ENCODE measurements at places on chromosomes 1 and 21. TPM values are rescaled to one million over a fixed set of nuclear protein-coding genes. Genes with fewer than 3 reads are reported as not detected.
A peak's percentile ranks its signal among the peaks of the same experiment; 100 is the strongest.

DNA sequence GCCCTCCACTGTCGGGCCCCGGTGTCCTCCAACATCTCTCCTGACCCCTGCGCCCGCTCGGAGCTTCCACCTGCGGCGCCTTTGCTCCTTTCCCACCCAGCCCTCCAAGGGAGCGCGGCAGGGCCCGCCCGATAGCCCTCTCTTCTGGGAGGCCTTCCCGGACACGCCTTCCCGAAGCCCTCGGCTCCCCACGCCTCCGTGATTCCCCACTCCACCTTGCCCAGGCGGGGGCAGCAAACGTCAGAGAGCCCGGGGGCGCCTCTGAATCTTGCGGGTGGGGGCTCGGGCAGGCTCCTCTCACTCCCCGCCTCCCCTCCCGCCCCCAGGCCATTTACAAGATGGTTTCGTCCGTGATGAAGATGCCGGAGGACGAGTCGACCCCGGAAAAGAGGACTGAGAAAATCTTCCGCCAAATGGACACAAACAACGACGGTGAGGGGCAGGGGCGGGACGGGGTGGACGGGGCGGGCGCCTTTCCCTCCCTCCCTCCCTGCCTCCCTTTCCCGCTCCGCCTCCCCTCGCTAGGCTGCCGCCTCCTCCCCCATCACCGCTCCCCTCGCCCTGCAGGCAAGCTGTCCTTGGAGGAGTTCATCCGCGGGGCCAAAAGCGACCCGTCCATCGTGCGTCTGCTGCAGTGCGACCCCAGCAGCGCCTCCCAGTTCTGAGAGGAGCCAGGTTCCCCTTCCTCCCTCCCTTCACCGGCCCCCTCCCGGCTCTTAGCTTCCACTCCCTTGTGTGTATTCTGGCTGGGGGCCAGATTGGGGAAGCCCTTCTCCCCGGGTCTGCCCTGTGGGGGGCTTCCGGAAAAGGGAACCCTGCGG is 7.1 kb downstream of the HPCA start:
- H3K27ac ChIP-seq: no peak overlapping the region
- H3K4me1 ChIP-seq: no peaks in the 10 kb centered on the region
- no peak for DNase-seq
- H3K4me3 ChIP-seq: no peak overlapping the region
- peaks cover 40% of the 10 kb centered on the region for H3K27me3 ChIP-seq
- H3K36me3 ChIP-seq: no peaks in the 10 kb centered on the region

UMODL1 gene
- not detected for total RNA-seq

- H3K27ac ChIP-seq: no peak overlapping the region
- no peak for DNase-seq
- no peak overlapping the region for H3K4me3 ChIP-seq
- H3K4me1 ChIP-seq: no peaks in the 10 kb centered on the region
Observed at GRCh38 chr1:231075020-231075419, 35.0 kb upstream of the FAM89A start.

DNA sequence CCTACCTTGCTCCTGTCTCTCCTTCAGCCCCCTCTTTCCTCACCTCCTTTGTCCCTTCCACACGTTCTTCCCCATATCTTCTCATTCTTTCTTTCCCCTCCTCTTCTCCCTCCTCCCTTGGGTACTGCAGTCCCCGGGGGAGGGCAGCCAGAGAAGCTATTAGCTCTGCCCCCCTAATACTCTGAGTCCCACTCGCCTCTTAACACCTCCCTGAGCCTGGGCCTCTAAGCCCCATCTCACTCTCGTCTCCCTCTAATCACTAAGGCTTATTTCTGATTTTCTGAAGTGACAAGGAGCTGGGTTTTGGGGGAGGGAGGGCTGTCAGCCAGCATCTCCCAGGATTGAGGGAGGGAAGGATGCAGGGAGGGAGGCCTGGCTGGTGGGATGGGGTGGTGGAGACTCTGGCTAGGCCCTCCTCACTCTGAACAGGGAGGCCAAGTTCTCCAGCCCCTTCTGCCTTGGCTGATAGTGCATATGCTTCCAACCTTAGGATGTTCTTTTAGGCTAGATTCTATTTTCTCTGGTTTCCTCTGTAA is 25.6 kb upstream of the DMBX1 start:
- H3K4me1 ChIP-seq: peaks cover 9% of the 10 kb centered on the region
- DNase-seq: no peak
- H3K4me3 ChIP-seq: no peak overlapping the region

GRCh38 chr1:247465796-247466195 is 7.9 kb upstream of the OR2B11 start:
- no peaks in the 10 kb centered on the region for H3K36me3 ChIP-seq
- H3K27ac ChIP-seq: no peak overlapping the region
- H3K4me3 ChIP-seq: no peak overlapping the region
- no peak for DNase-seq
- H3K27me3 ChIP-seq: no peaks in the 10 kb centered on the region

S100A7A gene
- not detected for total RNA-seq

HPCA gene
- not detected for total RNA-seq

DNA sequence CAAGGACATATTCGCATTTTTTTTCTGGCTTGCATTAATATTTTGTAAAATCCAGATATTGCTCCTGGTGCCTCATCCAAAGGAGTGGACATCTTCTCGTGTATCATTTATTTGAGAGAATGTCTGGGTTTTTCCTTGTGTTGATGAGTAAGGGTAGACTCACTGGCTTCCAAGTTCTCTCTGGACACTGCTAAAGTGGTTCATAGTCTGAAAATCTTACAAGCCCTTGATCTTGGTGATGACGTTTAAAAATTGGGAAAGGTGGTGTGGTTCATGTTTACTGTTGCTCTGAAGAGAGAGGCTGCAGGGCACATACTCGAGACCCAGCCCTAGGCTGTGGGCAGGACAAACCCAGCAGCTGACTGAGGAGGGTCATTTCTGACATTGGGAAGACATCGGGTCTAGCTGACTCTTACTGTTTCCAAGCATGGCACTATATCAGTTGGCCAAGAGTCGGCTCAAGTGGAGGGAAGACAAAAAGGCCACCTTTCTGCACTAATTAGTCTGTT is 296.2 kb downstream of the LMX1A start:
- peak; percentile 19 for DNase-seq
- H3K27me3 ChIP-seq: no peaks in the 10 kb centered on the region
- H3K4me3 ChIP-seq: no peak overlapping the region
- H3K36me3 ChIP-seq: no peaks in the 10 kb centered on the region
- no peak overlapping the region for H3K27ac ChIP-seq

RNU1-2 gene
- total RNA-seq: 1,606 TPM

DNA sequence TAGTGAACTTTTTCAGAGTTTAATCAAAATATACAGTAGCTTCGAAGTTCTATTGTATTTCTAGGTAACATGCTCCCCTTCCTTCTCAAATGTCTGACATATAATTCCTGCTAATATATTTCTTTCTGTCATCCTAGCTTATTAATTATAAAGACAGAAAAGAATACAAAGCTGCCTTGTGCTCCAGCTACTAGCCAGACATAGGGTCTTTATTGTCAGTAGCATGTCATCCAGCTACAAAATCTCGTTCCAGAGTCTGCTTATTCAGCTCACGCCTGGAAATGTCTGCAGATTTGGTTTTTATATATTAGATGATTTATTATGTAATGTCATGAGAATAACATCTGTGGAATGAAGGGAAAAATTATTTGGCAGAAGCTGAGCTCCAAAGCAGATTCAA is 1102.8 kb downstream of the BRINP3 start:
- no peak overlapping the region for H3K27ac ChIP-seq
- no peak for DNase-seq
- H3K4me3 ChIP-seq: no peak overlapping the region
- H3K27me3 ChIP-seq: no peaks in the 10 kb centered on the region

MRAP gene
- total RNA-seq: not detected

SPATA45 gene
- total RNA-seq: not detected

PRKAA2 gene
- 1.0 TPM for total RNA-seq

ICOSLG gene
- total RNA-seq: 1.5 TPM

FCRL2 gene
- not detected for total RNA-seq

- H3K4me3 ChIP-seq: peak overlapping the region; percentile 38
- H3K36me3 ChIP-seq: no peaks in the 10 kb centered on the region
- H3K27me3 ChIP-seq: no peaks in the 10 kb centered on the region
- peak; percentile 78 for DNase-seq
- H3K27ac ChIP-seq: peak overlapping the region; percentile 90
Observed at GRCh38 chr1:65247419-65248359, 61.7 kb upstream of the DNAJC6 start.

DNA sequence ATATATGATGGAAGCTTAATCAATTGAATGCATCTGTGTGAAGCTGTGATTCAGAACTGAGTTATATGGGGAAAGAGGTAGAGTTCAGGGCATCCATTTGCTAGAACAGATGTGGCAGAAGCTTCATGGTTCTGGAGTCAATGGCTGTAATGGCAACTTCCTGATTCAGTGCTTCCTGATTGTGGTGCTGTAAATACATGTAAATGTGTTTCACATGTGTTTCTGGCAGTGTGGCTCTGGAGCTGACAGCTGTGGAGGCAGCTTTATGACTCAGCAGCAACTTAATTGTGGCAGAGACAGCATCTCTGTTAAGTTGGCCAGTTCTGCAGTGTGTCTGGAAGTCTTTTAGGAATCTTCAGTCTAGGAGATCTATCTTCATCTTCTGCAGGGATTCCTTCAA is 226.6 kb upstream of the ZRANB2 start:
- DNase-seq: peak; percentile 49
- no peaks in the 10 kb centered on the region for H3K27me3 ChIP-seq
- H3K4me3 ChIP-seq: no peak overlapping the region
- peaks cover 24% of the 10 kb centered on the region for H3K4me1 ChIP-seq

SYPL2 gene
- total RNA-seq: not detected

TRIM67 gene
- not detected for total RNA-seq
